LHCN-M2 (cell line): ENCODE measurements at places on chromosomes 3 and 15. TPM values are rescaled to one million over a fixed set of nuclear protein-coding genes. Genes with fewer than 3 reads are reported as not detected.

The PLCD1 gene
- 17.2 and 17.4 TPM in 2 replicates for total RNA-seq

The CLDN16 gene
- total RNA-seq, result 0.13 TPM in 1 of 2 replicates, not detected in the other

The CD80 gene
- not detected in 2 replicates for total RNA-seq

The PSTPIP1 gene
- total RNA-seq, result not detected in 2 replicates

The SV2B gene
- not detected in 2 replicates for total RNA-seq

The SLC15A2 gene
- 0.06 and 0.11 TPM in 2 replicates for total RNA-seq

The PPARG gene
- 6.5 and 8.8 TPM in 2 replicates for total RNA-seq

The LAMB2 gene
- total RNA-seq, result 238 and 248 TPM in 2 replicates

The IGF2BP2 gene
- 58.9 and 104 TPM in 2 replicates for total RNA-seq

DNA sequence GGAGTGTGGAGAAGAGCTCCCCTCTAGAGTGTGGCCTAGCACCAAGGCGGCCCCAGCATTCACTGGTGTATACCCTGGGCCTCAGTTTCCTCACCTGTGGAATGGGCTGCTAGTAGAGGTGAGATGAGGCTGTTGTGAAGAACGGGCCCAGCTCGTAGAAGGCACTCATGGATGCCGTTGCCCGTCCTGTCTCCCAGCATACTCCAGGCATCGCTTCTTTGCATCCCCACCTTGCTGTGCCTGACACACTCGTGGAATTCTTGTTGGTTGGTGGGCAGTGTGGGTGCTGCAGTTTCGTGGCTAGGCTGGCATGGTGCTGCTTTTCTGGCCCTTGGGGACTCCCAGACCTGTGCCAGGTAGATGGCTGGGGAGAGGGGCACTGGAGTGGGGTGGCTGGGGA lies 76.7 kb downstream of the SMAD6 start:
- DNase-seq, result no peak

GRCh38 chr3:100098784-100099070 lies 15.6 kb downstream of the FILIP1L start:
- DNase-seq, result no peak

DNA sequence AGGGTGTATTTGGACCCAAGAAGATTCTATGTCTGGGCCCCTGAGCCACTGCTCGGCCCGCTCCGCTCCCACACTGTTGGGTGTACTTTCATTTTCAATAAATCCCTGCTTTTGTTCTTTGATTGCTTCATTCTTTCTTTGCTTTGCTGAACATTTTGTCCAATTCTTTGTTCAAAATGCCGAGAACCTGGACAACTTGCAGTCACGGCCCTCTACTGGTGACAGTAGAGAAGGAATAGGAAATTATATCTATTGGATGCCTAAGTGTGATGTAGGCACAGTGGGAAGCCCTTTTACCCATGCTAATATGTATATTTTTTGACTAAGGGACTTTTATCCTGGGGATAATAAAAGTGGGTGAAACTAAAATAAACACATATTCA lies 340.8 kb downstream of the LRRC3B start:
- DNase-seq, result peak; percentile 2

DNA sequence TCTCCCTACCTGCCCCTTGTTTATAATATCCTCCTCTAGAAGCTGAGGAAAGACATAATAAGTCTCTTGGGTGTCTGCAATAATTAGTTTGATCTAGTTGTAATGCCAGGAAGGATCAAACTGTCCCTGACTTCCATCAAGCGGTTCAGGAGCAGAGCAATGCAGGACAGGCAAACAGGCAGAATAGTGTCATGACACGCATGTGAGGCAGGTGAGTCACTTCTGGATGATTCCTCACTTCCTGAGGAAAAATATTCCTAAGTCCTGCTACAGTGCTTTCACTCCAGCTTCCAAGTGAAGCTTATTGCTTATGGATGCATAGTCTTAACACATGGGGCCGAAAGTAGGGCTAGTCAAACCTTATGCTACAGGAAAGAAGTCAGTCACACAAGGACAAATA lies 85.8 kb downstream of the GREM1 start:
- DNase-seq, result peak; percentile 36

DNA sequence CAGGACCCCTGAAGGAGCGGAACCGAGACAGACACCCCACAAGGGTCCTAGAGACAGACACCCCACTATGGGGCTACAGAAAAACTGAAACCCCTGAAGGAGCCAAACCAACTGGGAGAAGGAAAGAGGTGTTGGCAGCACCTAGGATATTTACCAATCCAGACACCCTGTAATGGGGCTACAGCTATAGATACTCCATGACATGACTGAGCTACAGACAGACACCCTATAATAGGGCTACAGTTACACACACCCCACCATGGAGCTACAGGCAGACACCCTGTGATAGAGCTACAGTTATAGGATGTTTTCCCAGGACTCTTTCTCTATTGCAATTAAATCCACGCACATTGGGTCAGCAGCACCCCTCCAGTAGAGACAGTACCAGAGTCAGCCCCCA lies 22.6 kb upstream of the ADGRG7 start:
- no peak for DNase-seq

DNA sequence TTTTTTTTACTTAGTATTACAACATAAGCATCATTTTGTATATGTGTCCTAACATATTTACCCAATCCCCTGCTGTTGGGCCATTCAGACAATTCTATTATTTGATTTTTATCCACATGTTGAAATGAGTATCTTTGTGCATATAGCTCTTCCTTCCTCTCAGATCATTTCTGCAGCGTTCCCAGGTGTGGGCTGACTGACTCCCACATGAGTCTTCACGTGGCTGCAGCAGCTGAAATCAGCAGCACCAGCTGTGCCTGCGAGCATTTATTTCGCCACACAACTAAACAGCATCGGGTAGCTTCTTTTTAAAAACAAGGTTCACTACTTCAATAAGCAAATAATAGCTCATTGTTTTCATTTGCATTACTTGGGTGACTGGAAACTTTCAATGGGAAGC lies 44.5 kb upstream of the PDE8A start:
- peak; percentile 48 for DNase-seq

DNA sequence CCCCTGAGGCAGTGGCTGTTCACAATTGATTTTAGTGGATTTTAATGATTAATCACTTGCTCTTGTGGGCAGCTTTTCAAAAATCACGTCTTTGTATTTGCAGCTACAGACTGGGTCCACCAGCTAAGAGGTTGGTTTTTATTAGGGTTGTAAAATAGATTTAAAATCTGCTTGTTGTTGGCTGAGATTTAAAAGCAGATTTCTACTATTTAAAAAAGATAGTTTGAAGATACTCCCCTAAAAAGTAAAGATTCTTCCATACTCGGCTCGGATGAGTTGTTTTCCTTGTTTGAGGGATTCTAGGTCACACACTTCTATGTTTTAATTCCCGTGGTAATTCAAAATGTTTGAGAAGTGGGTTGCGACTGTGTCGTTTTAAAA lies 1.7 kb downstream of the KLHL24 start:
- no peak for DNase-seq

DNA sequence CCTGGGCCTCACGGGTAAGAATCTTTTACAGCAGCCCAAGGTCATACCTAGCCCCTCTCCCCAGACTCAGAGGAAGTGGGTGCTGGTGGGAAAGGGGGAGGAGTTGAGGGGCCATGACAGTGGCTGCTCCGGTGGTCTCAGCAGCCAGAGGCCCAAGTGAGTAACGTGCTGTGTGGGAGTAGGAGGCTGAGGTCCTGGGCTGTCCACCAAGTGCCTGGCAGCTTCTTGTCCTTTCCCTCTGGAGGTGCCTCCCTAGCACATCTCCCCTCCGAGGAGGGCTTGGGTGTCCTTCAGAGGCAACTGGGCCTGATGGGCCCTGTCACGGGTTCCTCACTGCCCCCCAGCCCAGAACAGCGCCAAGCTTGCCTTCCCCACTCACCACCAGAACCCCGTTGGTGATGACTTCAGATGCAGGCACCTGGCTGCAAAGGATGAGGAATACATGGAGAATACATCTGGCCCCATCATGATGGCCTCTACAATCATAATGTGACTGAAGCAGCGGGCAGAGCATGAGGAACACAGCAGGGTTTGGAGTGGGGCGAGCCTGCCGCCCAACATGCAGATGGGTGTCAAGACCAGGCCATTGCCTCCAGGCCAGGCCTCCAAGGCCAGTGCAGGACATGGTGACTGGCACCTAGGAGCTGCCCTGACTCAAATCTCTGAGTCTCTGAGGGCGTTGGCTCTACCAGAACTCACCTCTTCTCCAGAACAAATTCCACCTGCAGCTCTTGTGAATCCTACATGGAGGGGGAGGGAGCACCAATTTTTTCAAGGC lies 3.3 kb downstream of the PLA2G4F start:
- DNase-seq, result no peak

GRCh38 chr15:34793901-34794300 lies 1.4 kb downstream of the ACTC1 start:
- DNase-seq, result no peak

- DNase-seq, result no peak
Observed at GRCh38 chr3:169250000-169250399, 413.5 kb downstream of the MECOM start.

- DNase-seq, result no peak
Observed at GRCh38 chr3:101202640-101203039, 117.7 kb downstream of the IMPG2 start.

DNA sequence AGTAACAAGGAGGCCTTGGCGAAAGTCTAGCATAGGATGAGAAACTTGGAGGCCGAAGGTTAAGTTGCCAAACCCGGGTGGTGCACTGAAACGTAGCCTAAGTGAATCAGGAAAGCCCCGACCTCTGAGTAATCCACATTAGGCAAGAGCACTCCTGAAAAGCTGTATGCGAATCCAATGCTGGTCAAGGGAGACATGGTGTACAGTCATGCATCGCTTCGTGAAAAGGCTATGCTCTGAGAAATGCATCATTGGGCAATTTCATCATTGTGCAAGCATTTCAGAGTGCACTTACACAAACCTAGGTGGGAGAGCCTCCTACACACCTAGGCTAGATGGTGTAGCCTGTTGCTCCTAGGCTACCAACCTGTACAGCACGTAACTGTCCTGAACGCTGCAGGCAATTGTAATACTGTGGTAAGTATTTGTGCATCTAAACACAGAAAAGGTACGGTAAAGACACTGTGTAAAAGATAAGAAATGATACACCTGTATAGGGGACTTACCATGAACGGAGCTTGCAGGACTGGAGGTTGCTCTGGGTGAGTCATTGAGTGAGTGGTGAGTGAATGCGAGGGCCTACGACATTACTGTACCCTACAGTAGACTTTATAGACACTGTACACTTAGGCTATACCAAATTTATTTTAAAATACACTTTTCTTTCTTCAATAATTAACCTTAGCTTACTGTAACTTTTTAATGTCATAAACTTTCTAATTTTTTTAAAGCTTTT lies 222.5 kb downstream of the SHQ1 start:
- peak; percentile 29 for DNase-seq

DNA sequence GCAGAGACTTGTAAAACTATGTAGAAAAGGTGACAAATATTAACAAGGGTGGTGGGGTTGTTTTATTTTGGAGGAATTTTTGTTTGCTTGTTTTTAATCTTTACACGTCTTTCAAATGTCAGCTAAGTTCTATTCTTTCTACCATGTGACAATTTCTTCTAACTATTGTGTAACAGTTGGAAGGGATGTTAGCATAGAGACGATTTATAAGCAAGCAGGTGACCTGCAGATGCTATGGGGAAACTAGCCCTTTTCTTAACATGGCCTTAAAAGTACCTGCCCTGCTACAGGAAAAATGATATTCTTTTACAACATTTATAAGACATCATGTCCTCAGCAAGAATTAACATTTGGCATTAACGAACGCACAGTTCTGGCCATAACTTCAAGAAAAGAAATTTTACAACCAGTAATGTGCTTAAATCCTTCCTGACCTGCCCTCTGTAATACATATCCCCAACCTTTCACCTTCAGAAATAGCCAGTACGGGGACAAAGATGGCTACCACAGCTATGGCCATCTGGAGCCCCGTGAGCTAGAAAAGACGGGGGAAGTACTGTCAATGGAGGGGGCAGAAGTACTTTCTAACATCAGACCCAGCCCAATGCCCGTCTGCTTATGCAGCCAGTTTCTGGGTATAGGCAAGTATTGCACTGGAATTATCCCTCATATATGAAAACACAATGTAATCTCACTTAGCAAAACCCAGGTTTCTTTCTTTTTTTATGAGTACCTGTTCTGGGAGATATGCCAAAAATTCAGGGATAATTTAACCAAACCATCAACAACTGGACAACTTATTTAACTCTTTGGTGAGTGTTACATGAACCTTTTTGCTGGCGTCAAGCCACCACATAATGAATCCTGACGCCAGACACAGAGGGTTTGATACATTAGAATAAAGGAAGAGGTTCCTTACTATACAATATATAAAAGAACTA lies 67.7 kb upstream of the NR2F2 start:
- no peak for DNase-seq

DNA sequence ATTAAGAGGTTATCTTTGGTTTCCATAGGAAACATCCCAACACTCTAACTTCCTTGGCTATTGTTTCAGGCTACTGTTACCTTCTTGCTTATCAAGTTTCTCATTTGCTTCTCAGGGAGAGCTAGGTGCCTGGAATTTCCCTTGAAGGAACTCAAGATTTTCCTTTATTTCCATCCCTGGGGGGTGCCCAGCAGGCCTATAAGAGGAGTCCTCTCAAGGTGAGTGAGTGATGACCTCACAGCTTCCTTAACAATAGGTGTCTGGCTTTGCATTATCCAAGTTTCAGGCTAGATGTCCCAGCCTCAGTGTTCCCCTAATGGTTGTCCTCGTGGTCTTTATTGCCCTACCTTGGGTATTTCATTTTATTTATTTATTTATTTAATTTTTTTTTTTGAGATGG lies 12.1 kb upstream of the CTSH start:
- DNase-seq, result no peak

- peak; percentile 18 for DNase-seq
Observed at GRCh38 chr3:64109438-64109837, 86.1 kb upstream of the PSMD6 start.

GRCh38 chr3:23383875-23384274 lies 180.7 kb downstream of the UBE2E2 start:
- DNase-seq, result no peak

DNA sequence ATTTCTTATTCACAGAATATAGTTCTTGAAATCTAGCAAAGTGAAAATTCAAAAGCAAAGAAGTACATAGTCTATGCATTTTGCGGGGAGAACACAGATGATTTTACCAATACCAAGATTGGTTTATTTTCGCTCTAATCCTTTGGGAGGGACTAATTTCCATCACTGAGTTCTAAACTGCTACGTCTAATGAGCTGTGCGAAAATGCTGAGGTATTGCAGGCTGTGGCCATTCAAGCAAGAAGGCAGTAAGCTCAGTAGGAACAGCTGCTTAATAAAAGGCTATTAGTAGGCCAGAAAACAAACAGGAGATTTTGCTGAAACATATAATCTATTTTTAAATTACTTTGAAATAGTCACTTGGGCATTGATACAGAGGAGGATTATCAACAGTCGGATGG lies 379.0 kb downstream of the CNTN4 start:
- DNase-seq, result no peak

GRCh38 chr3:157166561-157166960 lies 6.6 kb upstream of the CCNL1 start:
- no peak for DNase-seq
